ENCODE measurements at places on chromosomes 3 and 15. TPM values are rescaled to one million over a fixed set of nuclear protein-coding genes. Genes with fewer than 3 reads are reported as not detected.

DNA sequence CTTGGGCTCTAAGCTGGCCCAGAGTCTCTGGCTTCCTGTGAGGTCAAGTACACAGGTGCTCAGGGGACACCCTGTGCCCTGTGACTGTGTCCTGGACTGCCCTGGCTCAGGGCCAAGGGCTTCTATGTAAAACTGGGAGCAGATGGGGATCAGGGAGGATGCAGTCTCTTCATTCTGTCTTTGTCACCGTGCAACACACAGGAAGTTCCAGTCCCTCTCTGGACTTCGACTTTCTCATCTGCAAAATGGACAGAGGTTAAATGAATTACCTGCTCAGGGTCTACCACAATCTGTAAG, 61.9 kb upstream of the TLE3 start:
- no peak for DNase-seq

GRCh38 chr15:90400005-90400758, 12.1 kb downstream of the IQGAP1 start:
- no peak for DNase-seq

DNA sequence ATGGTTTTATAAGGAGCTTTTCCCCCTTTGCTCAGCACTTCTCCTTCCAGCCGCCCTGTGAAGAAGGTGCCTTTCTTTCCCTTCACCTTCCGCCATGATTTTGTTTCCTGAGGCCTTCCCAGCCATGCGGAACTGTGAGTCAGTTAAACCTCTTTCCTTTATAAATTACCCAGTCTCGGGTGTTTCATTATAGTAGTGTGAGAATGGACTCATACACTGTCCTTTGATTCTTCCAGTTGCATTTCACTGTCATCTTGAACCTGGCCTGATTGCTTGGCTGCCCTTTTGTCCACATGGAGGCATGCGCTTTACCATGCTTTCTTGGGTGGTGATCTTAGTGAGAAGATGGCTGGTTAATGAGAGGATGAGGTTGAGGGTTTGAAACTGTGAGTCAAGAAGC, 23.2 kb downstream of the USP13 start:
- DNase-seq: no peak

DNA sequence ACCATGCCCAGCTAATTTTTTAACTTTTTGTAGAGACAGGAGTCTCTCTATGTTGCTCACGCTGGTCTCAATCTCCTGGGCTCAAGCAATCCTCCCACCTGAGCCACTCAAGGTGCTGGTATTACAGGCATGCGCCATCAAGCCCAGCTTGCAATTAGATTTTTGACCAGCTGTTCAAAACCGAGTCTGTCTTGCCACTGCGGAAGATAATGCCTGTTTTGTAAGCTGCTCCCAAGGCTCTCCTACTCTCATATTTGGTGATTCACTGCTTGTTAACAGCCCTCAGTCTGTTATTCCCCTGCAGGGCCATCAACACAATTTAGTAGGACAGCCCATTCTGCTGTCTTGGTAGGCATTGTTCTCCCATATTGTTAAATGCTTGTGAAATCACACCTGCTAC, 17.8 kb upstream of the MCCC1 start:
- no peak for DNase-seq

DNA sequence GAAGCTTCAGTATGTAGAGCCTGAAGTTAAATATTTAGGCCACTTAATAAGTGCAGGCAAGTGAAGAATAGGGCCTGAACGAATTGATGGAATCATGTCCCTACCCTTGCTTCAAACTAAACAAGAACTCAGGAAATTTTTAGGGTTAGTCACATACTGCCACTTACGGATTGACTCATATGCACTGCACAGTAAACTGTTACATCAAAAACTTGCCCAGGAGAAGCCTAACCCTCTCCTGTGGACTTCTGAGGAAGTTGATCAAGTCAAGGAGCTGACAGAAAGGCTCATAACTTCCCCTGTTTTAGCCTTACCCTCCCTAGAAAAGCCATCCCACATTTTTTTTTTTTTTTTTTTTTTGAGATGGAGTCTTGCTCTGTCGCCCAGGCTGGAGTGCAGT, 20.6 kb upstream of the KBTBD12 start:
- no peak for DNase-seq

DNA sequence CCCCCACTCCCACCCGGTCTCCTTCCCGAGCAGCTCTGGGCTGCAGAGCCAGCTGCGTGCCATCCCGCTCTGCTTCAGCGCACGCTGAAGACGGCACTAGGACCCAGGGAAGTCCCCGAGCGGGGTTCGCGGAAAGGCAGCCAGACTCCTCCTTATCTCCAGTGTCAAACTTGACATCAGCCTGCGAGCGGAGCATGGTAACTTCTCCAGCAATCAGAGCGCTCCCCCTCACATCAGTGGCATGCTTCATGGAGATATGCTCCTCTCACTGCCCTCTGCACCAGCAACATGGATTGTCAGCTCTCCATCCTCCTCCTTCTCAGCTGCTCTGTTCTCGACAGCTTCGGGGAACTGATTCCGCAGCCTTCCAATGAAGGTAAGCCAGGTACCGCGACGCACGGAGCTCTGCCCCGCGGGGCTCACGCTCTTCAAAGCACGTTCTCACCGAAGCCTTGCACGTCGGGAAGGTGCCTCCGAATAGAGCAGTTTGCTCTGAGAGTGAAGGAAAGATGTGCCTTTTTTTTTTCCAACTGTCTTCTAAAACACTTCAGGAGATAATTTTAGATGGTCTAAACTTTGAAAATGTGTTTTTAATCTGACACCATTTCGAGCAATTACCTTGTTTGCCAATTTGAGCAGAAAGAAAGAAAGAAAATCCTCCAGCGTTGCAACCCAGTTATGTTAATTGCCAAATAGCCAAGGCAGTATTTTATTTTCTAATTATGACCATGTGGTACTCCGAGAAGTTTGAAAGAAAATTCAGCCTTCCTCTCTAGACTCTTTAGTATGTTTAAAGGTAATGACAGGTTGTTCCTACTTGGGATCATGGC, at the start of gene EPHA3:
EPHA3 (plus strand) TSS at position 161 of the 830 bp plus-strand sequence; CDS start at position 289, 128 bp downstream.
- DNase-seq: no peak

DNA sequence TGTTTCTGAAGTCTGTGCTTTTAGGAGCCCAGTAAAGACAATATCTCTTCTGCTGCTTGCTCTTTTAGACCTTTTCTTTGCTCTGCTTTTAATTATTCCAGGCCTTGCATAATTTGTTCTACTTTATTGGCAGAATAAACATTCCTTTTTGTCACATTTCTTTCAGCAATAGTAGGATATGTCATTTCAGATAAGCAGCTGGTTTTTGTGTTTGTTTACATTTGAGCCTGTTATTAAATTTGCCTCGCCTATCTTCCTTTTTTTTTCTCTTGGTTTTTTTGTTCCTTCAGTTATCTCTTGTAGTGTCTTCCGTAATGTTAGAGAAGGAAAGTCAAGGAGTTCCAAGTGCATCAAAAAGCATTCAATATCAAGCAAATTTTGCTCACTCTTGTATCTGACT, 16.4 kb downstream of the ZNF654 start:
- DNase-seq: no peak

- DNase-seq: no peak
These were observed 33.4 kb downstream of the ZXDC start for GRCh38 chr3:126442094-126442855.

DNA sequence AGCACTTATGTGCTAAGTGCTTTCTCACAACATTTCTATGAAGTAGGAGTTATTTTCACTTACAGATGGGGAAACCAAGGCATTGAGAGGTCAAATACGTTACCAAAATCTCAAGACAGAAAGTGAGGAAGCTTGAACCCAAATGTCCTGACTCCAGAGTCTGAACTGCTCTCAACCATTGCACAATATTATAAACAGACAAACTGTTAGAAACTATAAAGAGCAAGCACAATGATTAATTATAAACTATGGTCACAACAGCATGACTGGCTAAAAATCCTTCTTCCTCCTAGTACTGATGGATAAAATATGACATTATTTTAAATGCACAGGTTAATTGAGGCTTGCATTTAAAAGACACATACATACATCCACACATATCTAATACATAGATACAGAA, 77.9 kb upstream of the ASB14 start:
- no peak for DNase-seq

GRCh38 chr15:70761931-70762468, 1.4 kb downstream of the UACA start:
- DNase-seq: no peak

GRCh38 chr15:63469190-63469589, 35.2 kb upstream of the USP3 start:
- DNase-seq: no peak

DNA sequence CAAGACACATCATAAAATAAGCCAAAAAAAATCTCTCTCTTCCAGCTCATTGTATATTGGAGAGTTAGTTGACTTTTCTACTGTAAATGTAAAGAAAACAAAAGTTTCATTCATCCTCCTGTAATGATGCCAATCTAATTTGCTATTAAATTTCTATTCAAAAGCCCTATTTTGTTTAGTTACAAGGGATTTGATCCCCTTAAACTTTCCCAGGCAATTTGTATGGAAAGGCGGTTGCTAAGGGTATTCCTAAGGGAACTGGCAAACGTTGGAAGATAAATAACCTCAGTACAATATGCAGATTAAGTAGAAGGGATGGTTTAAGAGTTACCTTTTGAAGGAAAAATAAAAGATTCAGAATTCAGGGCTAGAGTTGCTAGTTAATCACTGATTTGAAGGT, 352.7 kb downstream of the TIGIT start:
- DNase-seq: no peak

- no peak for DNase-seq
These were observed 83.5 kb downstream of the SLC25A26 start for GRCh38 chr3:66304293-66304692.

DNA sequence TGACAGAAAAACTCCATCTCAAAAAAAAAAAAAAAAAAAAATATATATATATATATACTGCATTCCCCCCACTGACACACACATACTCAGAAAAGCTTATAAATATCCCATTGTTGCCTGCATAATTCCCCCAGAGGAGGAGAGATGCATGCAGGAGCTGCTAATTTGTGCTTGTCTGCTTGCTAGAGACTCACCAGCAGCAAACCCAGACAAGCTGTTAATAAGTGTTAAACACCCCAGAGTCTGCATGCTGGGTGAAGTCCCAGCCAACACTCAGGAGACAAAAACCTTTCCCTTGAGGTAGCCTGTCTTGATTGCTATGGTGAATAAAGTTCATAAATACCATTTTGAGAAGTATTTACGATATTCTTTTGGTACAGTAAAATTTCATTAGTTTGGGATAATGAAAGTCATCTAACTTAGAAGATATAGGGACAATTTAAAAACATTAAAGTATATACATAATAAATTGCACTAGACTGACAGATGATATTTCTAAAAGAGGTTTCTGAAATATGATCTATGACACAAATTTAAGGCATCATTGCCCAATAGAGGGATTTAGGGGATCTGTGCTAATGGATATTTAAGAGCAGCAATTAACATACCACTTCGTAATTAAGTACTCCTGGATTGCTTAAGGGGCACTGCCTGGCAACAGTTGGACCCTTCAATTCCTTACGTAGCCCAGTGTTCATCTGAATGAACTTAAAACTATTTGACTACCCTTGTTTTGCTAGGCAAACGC, 400.0 kb upstream of the C2CD4B start:
- DNase-seq: no peak

- no peak for DNase-seq
These were observed 295 bp downstream of the ZWILCH start for GRCh38 chr15:66505430-66505811.

WDR93 gene
- 0.80 TPM for total RNA-seq

MAP6D1 gene
- 0.33 TPM for total RNA-seq

ROBO1 gene
- 23.6 TPM for total RNA-seq

GOLGA8R gene
- total RNA-seq: 4.5 TPM

LMLN gene
- total RNA-seq: 3.9 TPM
